Chondrocyte (in vitro differentiated cells): ENCODE measurements at places on chromosomes 7 and 10. TPM values are rescaled to one million over a fixed set of nuclear protein-coding genes. Genes with fewer than 3 reads are reported as not detected.

GRCh38 chr10:25682203-25682851 lies 251.7 kb upstream of the MYO3A start:
- H3K36me3 ChIP-seq: no peaks in the 10 kb centered on the region
- H3K4me3 ChIP-seq: no peak overlapping the region
- DNase-seq: no peak
- no peak overlapping the region for H3K27ac ChIP-seq
- no peaks in the 10 kb centered on the region for H3K27me3 ChIP-seq

EVX1 gene
- total RNA-seq: not detected in 3 replicates

DNA sequence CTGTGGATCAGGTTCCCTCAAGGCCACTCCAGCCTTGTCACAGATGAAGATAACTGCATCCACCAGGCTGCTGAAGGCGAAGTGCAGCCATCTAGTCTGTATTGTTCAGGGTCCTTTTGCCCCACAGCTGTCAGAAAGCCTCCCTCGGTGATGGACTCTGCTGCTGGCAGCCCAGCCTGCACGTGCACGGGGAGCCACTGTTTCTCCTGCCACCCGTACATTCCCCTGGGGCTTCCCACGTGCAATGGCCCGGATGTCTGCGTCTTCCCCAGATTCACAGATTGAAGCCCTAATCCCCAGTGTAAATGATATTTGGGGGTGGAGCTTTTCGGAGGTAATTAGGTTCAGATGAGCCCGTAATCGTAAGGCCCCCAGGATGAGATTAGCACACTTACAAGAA lies 46.6 kb upstream of the VIPR2 start:
- H3K4me3 ChIP-seq: no peak overlapping the region
- no peaks in the 10 kb centered on the region for H3K4me1 ChIP-seq
- H3K27me3 ChIP-seq: peaks cover 14% of the 10 kb centered on the region
- H3K27ac ChIP-seq: no peak overlapping the region

SPRN gene
- 2.4 to 7.3 TPM (median 6.5 TPM) in 3 replicates for total RNA-seq

DNA sequence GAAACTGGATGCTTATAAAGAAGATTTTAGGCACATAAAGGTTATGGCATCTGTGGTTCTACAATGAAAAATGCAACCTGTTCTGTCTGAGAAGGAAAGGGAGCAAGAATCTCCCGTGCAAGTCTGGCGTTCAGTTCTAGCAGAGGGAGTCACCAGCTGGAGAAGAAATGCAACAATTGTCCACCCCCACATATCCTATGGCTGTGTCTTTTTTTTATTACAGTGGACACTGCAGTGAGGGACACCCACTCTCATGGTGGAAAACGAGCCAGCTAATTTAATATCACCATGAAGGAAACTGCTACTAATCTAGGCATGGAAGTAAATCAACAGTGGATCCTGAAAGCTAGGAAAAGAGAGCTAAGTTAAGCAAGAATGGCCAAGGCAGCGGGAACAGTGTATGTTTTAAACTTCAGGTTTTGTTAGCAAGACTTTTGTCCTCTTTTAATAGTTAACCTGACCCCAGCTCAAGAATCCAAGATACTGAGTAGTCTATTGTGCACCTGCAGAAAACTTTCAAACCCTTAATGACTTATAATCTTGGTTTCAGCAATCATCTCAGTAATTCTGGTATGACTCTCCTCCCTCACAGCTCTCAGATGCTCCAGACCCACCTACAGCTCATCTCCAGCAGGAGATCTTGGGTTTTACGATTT lies 149.3 kb downstream of the FGFR2 start:
- no peak for DNase-seq
- H3K4me1 ChIP-seq: no peaks in the 10 kb centered on the region
- H3K27me3 ChIP-seq: peaks cover 1% of the 10 kb centered on the region
- H3K27ac ChIP-seq: no peak overlapping the region
- H3K4me3 ChIP-seq: no peak overlapping the region

GRCh38 chr10:16737420-16737819 lies 79.8 kb downstream of the RSU1 start:
- no peak for DNase-seq
- H3K4me3 ChIP-seq: no peak overlapping the region
- no peaks in the 10 kb centered on the region for H3K27me3 ChIP-seq
- H3K27ac ChIP-seq: no peak overlapping the region
- H3K4me1 ChIP-seq: peaks cover 7% of the 10 kb centered on the region

- no peaks in the 10 kb centered on the region for H3K36me3 ChIP-seq
- no peak overlapping the region for H3K27ac ChIP-seq
- no peaks in the 10 kb centered on the region for H3K4me1 ChIP-seq
- peaks cover 5% of the 10 kb centered on the region for H3K27me3 ChIP-seq
- no peak overlapping the region for H3K4me3 ChIP-seq
Observed at GRCh38 chr10:1216574-1217236, 160.5 kb downstream of the WDR37 start.

CPXM2 gene
- not detected in 3 replicates for total RNA-seq

- H3K27me3 ChIP-seq: no peaks in the 10 kb centered on the region
- no peaks in the 10 kb centered on the region for H3K36me3 ChIP-seq
- H3K4me3 ChIP-seq: no peak overlapping the region
- H3K27ac ChIP-seq: no peak overlapping the region
Observed at GRCh38 chr7:104550362-104550761, 222.0 kb downstream of the LHFPL3 start.

GRCh38 chr7:70334295-70334694 lies 736.0 kb downstream of the AUTS2 start:
- DNase-seq: no peak
- no peaks in the 10 kb centered on the region for H3K36me3 ChIP-seq
- H3K27ac ChIP-seq: no peak overlapping the region
- no peaks in the 10 kb centered on the region for H3K4me1 ChIP-seq
- H3K4me3 ChIP-seq: no peak overlapping the region
- no peaks in the 10 kb centered on the region for H3K27me3 ChIP-seq
